ENCODE measurements at places on chromosomes 1 and 21. TPM values are rescaled to one million over a fixed set of nuclear protein-coding genes. Genes with fewer than 3 reads are reported as not detected.
A peak's percentile ranks its signal among the peaks of the same experiment; 100 is the strongest.

Gene DMRTA2
- not detected for total RNA-seq

Gene S1PR1
- 130 TPM for total RNA-seq

GRCh38 chr21:37155186-37155585 lies 82.1 kb downstream of the TTC3 start:
- DNase-seq: no peak
- no peaks in the 10 kb centered on the region for H3K4me1 ChIP-seq
- H3K27ac ChIP-seq: no peak overlapping the region
- no peak overlapping the region for H3K4me3 ChIP-seq
- H3K36me3 ChIP-seq: peaks cover 70% of the 10 kb centered on the region
- H3K27me3 ChIP-seq: no peaks in the 10 kb centered on the region

- no peak overlapping the region for H3K27ac ChIP-seq
- no peak overlapping the region for H3K4me3 ChIP-seq
- H3K36me3 ChIP-seq: no peaks in the 10 kb centered on the region
Measured at GRCh38 chr1:150788946-150789345, 19.1 kb downstream of the CTSK start.

GRCh38 chr1:110631836-110632620 lies 25.9 kb upstream of the KCNA2 start:
- no peaks in the 10 kb centered on the region for H3K27me3 ChIP-seq
- H3K27ac ChIP-seq: no peak overlapping the region
- no peaks in the 10 kb centered on the region for H3K36me3 ChIP-seq
- no peak for DNase-seq

DNA sequence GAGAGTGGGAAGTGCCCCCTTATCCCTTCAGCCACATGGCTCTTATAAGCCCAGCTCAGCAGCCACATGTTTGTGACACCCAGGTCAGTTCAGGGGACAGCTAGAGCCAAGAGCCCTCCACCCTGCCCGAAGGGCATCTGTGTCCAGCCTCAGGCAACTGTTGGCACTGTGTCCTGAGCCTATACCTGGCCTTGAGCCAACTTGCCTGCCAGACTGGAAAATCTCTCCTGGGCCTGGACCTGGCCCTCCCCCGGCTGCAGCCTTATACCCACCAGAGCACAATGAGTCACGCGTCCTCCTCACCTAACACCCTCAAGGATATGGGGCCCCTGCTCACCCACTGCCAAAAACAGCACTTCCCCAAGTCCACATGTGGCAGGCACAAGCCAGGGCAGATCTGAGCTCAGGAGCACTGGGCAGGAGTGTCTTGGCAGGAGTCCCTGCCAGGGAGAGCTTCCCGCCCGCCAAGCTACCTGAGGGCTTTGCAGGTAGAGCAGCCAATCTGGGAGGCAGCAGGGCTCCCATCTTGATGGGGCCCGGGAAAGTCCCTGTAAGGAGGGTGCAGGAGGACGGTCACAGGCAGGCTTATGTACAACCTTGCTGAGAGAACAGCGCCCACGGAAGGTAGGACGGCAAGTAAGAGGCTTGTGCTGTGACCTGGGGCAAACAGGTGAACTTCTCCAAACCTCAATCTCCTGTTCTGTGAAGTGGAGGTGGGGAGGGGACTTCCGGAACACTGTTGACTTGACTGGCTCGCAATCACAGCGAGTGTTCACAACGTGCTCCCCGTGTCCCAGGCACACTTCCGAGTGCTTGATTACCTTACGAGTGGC lies 19.8 kb upstream of the HSPG2 start:
- H3K27me3 ChIP-seq: no peaks in the 10 kb centered on the region
- DNase-seq: no peak
- H3K4me1 ChIP-seq: peaks cover 11% of the 10 kb centered on the region
- peak overlapping the region; percentile 74 for H3K27ac ChIP-seq
- H3K36me3 ChIP-seq: no peaks in the 10 kb centered on the region
- no peak overlapping the region for H3K4me3 ChIP-seq

- no peaks in the 10 kb centered on the region for H3K27me3 ChIP-seq
- H3K4me3 ChIP-seq: no peak overlapping the region
- no peak for DNase-seq
- H3K4me1 ChIP-seq: no peaks in the 10 kb centered on the region
Measured at GRCh38 chr1:30506291-30507015, 216.9 kb downstream of the MATN1 start.

Gene NSUN4
- 26.2 TPM for total RNA-seq

Gene RGS1
- total RNA-seq: 96.0 TPM

GRCh38 chr1:224358237-224358636 lies 1.6 kb downstream of the CNIH4 start:
- peaks cover 15% of the 10 kb centered on the region for H3K4me1 ChIP-seq
- peak overlapping the region; percentile 100 for H3K4me3 ChIP-seq
- no peaks in the 10 kb centered on the region for H3K27me3 ChIP-seq
- H3K27ac ChIP-seq: peak overlapping the region; percentile 90
- peak; percentile 36 for DNase-seq

Gene PROK1
- not detected for total RNA-seq

GRCh38 chr1:215539803-215540570 lies 27.1 kb upstream of the KCTD3 start:
- no peaks in the 10 kb centered on the region for H3K27me3 ChIP-seq
- peaks cover 9% of the 10 kb centered on the region for H3K4me1 ChIP-seq
- H3K4me3 ChIP-seq: no peak overlapping the region
- no peak for DNase-seq

DNA sequence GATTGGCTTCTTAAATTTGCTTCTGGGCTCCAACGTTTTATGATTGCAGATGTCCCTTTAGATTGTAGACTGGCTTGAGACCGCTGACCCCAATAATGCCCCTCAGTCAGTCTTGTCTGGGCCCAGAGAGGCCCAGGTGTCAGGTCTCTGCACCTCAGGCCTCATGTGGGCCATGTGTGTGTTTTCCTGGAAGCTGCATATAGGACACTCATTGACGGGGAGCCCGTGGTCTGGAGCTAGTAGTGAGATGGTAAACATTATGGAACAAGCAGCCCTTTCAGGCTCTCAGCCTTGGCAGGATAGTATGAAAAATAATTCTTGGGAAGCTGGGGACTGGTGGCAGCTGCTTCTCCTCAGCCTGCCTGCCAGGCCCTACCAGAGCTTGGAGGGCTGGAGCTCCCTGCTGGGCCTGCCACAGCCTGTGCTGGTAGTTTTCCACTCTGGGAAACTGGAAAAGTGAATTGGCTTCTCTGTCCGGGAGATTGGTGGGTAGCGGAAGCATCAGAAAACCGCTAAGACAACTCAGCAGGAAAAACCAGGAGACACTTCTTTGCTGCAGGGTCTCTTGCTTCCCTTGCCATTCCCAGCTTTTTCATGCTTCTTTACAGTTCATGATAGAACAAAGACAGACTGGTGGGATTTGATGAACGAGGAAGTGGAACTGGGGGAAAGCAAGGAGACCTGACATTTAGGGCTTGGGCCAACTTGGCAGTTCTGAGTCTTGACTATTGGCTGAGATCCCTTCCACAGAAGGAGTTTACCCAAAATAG lies 57.8 kb upstream of the HSD17B7 start:
- no peak overlapping the region for H3K4me3 ChIP-seq
- H3K27me3 ChIP-seq: no peaks in the 10 kb centered on the region
- H3K27ac ChIP-seq: peak overlapping the region; percentile 66
- no peaks in the 10 kb centered on the region for H3K36me3 ChIP-seq

DNA sequence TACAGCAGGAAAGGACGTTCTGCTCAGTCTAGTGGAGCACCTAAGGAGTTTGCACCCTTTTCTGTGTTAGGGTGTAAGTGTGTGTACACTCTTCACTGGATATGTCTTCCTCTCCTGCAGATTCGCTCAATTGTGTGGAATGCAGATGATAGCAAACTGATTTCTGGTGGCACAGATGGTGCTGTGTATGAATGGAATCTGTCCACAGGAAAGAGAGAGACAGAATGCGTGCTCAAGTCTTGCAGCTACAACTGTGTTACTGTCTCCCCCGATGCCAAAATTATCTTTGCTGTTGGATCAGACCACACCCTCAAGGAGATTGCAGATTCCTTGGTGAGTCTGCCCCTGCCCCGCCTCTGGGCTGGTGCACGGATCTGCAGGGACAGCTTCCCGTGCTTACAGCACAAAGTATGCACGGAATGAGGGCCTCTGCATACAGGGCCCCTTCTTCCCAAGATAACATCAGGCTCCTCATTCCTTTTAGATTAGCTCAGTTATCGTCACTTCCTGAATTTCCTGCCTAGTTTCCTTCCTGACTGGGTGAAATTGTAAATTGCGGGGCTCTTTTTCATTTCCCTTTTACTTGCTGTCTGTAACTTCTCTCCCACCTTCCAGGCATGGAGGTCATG lies 34.6 kb downstream of the CFAP57 start:
- peak; percentile 47 for DNase-seq
- peaks cover 23% of the 10 kb centered on the region for H3K4me1 ChIP-seq
- no peaks in the 10 kb centered on the region for H3K36me3 ChIP-seq
- H3K27me3 ChIP-seq: no peaks in the 10 kb centered on the region
- peak overlapping the region; percentile 82 for H3K27ac ChIP-seq

Gene IPO9
- 28.3 TPM for total RNA-seq

DNA sequence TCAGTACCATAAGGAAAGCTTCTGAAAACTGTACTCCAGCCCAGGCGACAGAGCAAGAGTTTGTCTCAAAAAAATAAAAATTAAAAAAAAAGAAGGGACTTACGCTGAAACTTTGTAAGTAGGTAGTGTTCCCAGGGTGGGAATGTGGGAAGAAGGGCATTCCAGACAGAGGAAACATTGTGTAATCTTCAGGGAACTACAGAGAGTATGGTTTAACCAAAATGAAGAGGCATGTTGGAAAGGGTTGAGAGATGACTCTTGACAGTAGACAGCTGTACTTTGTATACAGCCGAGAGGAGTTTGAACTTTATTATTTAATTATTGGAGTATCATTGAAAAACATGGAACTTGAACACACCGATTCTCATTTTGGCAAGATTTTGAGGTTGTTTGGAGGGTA lies 43.0 kb downstream of the PPP2R5A start:
- no peaks in the 10 kb centered on the region for H3K4me1 ChIP-seq
- no peak for DNase-seq

- no peaks in the 10 kb centered on the region for H3K36me3 ChIP-seq
- no peaks in the 10 kb centered on the region for H3K27me3 ChIP-seq
- H3K4me1 ChIP-seq: no peaks in the 10 kb centered on the region
- no peak for DNase-seq
- no peak overlapping the region for H3K4me3 ChIP-seq
- H3K27ac ChIP-seq: no peak overlapping the region
Measured at GRCh38 chr1:25505656-25506385, 37.6 kb upstream of the LDLRAP1 start.

- H3K36me3 ChIP-seq: no peaks in the 10 kb centered on the region
- H3K4me1 ChIP-seq: no peaks in the 10 kb centered on the region
- H3K27me3 ChIP-seq: no peaks in the 10 kb centered on the region
- H3K4me3 ChIP-seq: no peak overlapping the region
Measured at GRCh38 chr1:87263281-87263680, 65.4 kb upstream of the LMO4 start.

DNA sequence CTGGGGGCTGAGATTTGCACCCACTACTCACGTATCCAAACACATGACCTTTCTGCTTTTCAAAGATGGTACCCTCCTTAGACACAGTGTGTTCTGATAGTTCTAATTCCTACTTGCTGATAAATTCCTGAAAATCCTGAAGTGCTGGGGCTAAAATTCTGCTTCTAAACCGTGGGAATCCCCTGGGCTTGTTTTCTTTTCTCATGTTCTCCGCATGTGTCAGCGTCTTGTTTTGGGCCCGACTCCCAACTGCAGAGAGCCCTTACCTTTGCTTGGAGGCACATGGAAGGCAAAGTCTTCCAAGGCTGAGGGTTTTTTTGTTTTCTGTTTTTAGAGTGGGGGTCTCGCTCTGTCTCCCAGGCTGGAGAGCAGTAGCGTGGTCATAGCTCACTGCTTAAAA lies 27.2 kb downstream of the PSMG1 start:
- no peaks in the 10 kb centered on the region for H3K27me3 ChIP-seq
- H3K27ac ChIP-seq: no peak overlapping the region
- no peaks in the 10 kb centered on the region for H3K36me3 ChIP-seq
- H3K4me3 ChIP-seq: no peak overlapping the region
- no peaks in the 10 kb centered on the region for H3K4me1 ChIP-seq

GRCh38 chr1:229454056-229454455 lies 20.2 kb upstream of the ACTA1 start:
- H3K4me3 ChIP-seq: no peak overlapping the region
- no peak for DNase-seq
- no peaks in the 10 kb centered on the region for H3K4me1 ChIP-seq
- no peaks in the 10 kb centered on the region for H3K27me3 ChIP-seq
- no peak overlapping the region for H3K27ac ChIP-seq

Gene COL16A1
- total RNA-seq: 23.7 TPM

DNA sequence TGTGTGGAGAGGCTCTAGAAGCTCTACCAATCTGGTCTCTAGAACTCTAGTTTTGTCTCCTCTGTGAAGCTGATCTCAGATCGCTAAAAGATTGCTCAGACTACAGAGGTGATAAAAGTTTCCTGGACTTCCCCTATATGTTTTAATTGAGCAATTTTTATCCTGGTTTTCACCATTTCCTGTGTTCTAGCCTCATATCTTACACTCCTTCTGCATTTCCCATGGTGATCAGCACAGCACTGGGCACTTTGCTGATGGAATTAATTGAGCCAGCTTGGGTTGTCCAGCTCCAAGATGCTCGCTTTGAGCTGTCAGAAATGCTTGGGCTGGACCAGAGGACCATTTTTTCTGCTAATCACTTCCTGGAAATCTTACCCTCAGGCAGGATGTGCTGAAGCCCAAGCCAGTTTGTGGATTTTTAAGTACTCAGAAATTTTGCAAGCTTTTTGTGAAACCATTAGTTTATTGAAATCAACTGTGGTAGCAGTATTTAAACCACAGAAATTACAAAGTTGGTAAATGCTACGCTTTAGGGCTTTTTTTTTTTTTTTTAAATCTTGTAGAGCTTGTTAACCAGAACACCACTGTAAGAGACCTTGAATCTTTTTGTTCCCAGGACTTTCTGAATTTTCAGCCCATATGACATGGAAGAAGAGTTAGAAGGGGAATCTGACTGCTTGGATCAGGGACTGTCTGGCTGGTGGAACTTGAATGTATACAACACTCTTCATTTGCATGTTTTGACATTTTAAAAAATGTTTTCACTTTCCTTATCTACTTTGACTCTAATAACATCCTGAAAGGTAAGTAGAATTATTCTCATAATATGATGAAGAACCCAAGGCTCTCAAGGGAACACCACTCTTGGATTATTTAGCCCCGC lies 28.4 kb downstream of the CD48 start:
- peaks cover 7% of the 10 kb centered on the region for H3K4me1 ChIP-seq
- H3K4me3 ChIP-seq: no peak overlapping the region
- H3K36me3 ChIP-seq: no peaks in the 10 kb centered on the region
- H3K27me3 ChIP-seq: no peaks in the 10 kb centered on the region
- no peak for DNase-seq
- peak overlapping the region; percentile 2 for H3K27ac ChIP-seq

Gene NPHS2
- not detected for total RNA-seq

Gene PHC2
- 127 TPM for total RNA-seq

DNA sequence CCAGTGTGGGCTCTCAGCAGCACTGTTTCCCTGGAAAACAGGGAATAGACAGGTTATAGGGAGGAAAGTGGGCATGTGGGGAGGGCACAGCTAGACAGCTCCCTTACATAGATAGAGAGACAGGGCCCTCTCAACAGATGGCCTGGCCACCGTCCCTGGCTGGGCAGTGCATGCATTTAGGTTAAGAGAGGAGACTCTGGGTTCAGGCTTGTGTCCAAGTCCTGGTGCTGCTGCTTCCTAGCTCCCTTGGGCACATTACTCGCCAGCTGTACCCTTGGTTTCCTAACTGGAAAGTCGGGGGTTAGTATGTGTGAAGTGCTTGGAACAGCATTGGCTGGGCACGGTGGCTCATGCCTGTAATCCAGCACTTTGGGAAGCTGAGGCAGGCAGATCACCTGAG lies 9.1 kb downstream of the PLOD1 start:
- peaks cover 9% of the 10 kb centered on the region for H3K4me1 ChIP-seq
- H3K36me3 ChIP-seq: no peaks in the 10 kb centered on the region
- no peak overlapping the region for H3K27ac ChIP-seq
- no peak for DNase-seq
- H3K4me3 ChIP-seq: no peak overlapping the region

GRCh38 chr1:196611873-196612272 lies 3.6 kb upstream of the KCNT2 start:
- no peaks in the 10 kb centered on the region for H3K27me3 ChIP-seq
- no peak overlapping the region for H3K4me3 ChIP-seq
- H3K36me3 ChIP-seq: no peaks in the 10 kb centered on the region
- no peak for DNase-seq

Measured in upper lobe of left lung (tissue), 6 donors.